Tongue (tissue), 3 donors: ENCODE measurements at places on chromosomes 6 and 20.

DNA sequence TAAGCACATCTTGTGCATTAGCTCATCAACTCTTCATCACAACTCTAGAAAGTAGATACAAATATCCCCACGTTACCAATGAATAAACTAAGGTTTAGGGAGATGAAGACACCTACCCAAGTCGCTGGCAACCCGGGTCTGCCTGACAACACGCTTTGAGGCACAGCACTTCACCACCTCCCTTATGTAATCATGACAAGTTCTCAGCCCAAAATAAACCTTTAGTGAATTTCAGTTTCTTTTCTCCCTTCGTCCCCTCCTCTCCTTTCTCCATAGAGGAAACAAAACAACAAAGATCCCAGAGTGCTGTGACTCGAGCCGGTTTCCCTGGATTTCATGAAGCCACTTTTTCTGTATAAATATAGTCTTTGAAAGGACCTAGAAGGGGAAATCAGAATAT is 105.4 kb downstream of the MAFB start:
- no peak for DNase-seq

- DNase-seq: no peak
Measured at GRCh38 chr20:50571466-50571865, 61.3 kb downstream of the PTPN1 start.

- no peak for DNase-seq
Measured at GRCh38 chr6:46293641-46294316, 123.0 kb upstream of the ENPP5 start.

GRCh38 chr6:96022225-96022624 is 6.5 kb downstream of the FUT9 start:
- DNase-seq: no peak

GRCh38 chr20:58075586-58076345 is 152.7 kb downstream of the ANKRD60 start:
- DNase-seq: no peak

DNA sequence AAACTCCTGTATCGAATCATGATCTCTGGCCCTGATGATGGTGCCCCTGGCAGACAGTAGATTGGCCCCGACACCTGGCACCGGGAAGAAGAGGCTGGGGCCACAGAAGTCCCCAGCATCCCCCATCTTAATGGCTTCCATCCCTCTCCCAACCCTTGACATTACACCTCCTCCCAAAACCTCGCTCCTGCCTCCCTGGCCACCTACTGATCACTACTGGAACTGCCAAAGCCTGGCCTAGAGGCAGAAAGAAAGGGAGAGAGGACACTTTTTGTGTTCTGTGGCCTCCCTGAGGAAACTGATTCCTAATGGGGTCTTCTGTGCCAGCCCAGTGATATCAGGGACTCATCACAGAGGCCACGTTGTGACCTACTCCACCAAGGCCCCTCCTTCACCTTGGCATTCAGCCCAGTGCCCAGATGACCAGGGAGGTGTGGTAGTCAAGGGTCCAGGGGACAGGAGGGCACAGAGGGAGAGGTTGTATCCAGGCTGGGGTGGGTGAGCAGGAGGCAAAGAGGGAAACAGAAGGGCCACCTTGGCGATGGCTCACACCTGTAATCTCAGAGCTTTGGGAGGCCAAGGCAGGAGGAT is 6.1 kb downstream of the C20orf173 start:
- no peak for DNase-seq
